ENCODE measurements at places on chromosomes 6 and 20.

GRCh38 chr20:52987295-52987694, 15.1 kb downstream of the TSHZ2 start:
- DNase-seq, result no peak

GRCh38 chr20:1657556-1658334, at the start of gene SIRPG:
Gene SIRPG, minus strand, starts transcription at chr20:1657779. Its CDS starts 65 bp downstream, at chr20:1657714.
- DNase-seq, result no peak

DNA sequence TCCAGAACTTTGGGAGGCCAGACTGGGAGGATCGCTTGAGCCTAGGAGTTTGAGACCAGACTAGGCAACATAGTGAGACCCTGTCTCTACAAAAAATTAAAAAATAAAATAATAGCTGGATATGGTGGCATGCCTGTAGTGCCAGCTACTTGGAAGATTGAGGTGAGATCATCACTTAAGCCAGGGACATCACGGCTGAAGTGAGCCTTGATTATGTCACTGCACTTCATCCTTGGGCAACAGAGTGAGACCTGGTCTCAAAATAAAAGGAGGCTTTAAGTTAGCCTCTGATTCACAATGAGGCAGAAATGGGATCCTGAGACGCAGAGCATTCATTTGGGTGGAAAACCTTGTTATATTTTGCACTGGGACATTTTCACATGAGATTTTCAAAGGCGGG, 57.0 kb downstream of the TULP4 start:
- DNase-seq, result no peak

DNA sequence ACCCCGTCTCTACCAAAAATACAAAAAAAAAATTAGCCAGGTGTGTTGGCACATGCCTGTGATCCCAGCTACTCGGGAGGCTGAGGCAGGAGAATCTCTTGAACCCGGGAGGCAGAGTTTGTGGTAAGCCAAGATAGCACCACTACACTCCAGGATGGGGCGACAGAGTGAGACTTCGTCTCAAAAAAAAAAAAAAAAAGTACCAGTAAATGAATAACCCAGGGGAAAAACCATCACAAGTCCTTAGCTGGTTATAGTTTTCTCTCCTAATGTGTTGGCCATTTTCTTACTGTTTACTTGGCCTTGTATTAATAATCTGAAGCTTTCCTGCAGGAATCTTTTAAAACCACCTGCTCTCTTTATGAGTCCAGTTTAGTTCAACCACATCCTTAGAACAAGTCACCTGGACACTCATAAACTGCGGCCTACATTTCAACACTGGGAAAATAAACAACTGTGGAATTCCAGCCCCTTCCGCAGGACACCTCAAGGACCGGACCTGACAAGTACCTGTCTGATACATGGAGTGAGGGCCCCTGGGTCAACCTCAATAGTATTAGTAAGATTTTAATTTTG, 102.6 kb downstream of the ATP9A start:
- DNase-seq, result no peak

Measured in Karpas-422 (cell line).